Astrocyte (in vitro differentiated cells and primary cell): ENCODE measurements at places on chromosomes 6 and 20. TPM values are rescaled to one million over a fixed set of nuclear protein-coding genes. Genes with fewer than 3 reads are reported as not detected.

GRCh38 chr6:5566718-5567117, 305.4 kb downstream of the FARS2 start:
- H3K4me3 ChIP-seq, result no peak overlapping the region
- no peaks in the 10 kb centered on the region for H3K4me1 ChIP-seq
- no peaks in the 10 kb centered on the region for H3K27me3 ChIP-seq
- no peak overlapping the region for H3K27ac ChIP-seq
- no peaks in the 10 kb centered on the region for H3K36me3 ChIP-seq
- DNase-seq, result no peak

GRCh38 chr6:34560366-34561226, 4.5 kb upstream of the SPDEF start:
- H3K4me1 ChIP-seq, result peaks cover 6% of the 10 kb centered on the region
- peak; percentile 56 for DNase-seq
- no peaks in the 10 kb centered on the region for H3K36me3 ChIP-seq
- no peak overlapping the region for H3K4me3 ChIP-seq

DNA sequence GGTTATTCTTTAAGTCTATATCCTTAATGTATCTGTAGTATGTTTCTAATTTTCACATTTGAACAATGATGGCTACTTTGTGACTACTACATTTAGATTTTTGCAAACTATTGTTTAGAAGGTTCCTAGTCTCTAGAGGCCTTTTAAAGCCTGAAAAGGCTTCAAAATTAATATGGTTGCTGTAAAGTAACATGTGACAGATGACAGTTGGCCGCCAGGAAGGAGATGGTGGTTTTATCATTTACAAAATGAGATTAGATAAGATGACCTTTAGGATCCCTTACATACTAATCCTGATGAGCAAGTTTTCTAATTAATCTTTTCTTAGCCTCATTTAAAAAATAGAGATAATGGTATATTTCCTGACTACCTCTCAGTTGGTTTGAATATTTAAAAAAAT, 18.8 kb downstream of the SCAF8 start:
- H3K36me3 ChIP-seq, result no peaks in the 10 kb centered on the region
- no peaks in the 10 kb centered on the region for H3K4me1 ChIP-seq
- H3K27ac ChIP-seq, result no peak overlapping the region
- H3K4me3 ChIP-seq, result no peak overlapping the region
- DNase-seq, result no peak

DNA sequence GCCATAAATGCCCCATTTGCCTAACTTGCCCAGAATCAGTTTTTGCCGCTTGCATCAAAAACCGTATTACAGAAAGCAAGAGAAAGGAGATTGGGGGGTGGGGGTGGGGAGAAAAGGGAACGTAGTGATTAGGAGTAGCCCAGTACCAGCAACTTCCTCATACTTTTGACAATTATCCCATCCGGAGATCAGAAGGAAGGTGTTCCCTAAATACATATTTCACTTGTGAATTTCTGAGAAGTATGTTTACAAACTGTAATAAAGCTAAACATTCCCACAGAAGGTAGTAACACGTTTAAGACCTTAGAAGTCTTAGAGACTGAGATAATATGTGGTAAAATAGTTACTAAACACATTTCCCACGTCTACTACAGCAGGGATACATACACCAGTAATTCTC, 14.5 kb downstream of the PREP start:
- H3K4me3 ChIP-seq, result no peak overlapping the region
- no peaks in the 10 kb centered on the region for H3K36me3 ChIP-seq
- no peaks in the 10 kb centered on the region for H3K4me1 ChIP-seq
- no peaks in the 10 kb centered on the region for H3K27me3 ChIP-seq

- no peaks in the 10 kb centered on the region for H3K4me1 ChIP-seq
- H3K27me3 ChIP-seq, result no peaks in the 10 kb centered on the region
- H3K4me3 ChIP-seq, result no peak overlapping the region
- no peak overlapping the region for H3K27ac ChIP-seq
These were observed 219.7 kb downstream of the UNC5CL start for GRCh38 chr6:40819182-40819834.

- DNase-seq, result peak; percentile 80
- H3K4me1 ChIP-seq, result no peaks in the 10 kb centered on the region
- no peak overlapping the region for H3K4me3 ChIP-seq
- no peaks in the 10 kb centered on the region for H3K27me3 ChIP-seq
These were observed 1.6 kb downstream of the KIAA0408 start for GRCh38 chr6:127457456-127458064.

DNA sequence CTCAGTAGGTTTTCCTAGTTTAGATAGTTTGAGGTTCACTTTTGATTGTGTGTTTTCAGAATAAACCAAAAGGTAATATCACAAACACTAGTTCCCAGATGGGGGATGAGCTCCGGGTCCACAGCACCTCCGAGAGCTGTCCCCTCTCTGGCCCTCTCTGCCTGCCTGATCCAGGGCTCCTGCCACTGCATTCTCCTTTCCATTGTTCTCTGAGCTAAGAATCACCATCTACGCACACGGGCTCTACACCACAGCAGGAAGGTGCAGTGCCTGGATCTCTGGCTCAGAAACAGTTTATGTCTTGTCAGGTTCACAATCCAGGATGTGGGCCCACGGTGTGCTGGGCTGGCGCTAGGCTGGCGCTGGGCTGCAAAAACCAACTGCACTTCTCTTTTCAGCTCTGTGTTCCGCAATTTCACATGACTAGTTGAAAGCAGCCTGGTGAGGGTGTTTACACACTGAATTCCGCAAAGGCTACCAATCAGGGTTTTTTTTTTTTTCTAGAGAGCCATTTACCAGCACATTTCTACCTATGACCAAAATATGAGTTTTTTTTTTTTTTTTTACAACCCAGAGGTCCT, 167.5 kb downstream of the SOD2 start:
- no peaks in the 10 kb centered on the region for H3K4me1 ChIP-seq
- no peak overlapping the region for H3K4me3 ChIP-seq

Gene GJA10
- not detected in 2 replicates for total RNA-seq

Gene CCNC
- 51.5 and 51.8 TPM in 2 replicates for total RNA-seq

DNA sequence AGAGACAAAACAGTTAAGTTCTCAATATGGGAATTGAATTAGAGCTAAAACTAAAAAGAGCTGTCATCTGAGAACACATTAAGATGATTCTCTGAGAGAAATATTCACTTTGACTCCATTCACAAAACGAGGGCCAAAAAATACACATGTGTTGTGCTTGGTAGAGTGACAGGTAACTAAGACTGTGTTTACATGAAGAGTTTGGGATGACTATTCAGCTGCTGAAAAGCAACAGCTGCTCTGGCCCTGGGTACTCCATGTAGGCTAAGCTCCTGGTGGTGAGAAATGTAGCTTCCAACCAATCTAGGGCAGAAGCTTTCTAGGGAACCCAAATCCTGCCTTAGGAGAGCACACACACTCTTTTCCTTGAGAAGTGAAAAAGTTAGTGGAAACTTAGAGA, 184.5 kb downstream of the COL21A1 start:
- H3K27me3 ChIP-seq, result no peaks in the 10 kb centered on the region
- no peaks in the 10 kb centered on the region for H3K4me1 ChIP-seq
- H3K36me3 ChIP-seq, result no peaks in the 10 kb centered on the region
- H3K27ac ChIP-seq, result no peak overlapping the region
- no peak for DNase-seq

Gene RHAG
- total RNA-seq, result not detected in 2 replicates

Gene SLC17A1
- total RNA-seq, result not detected in 2 replicates

Gene KCNK16
- not detected in 2 replicates for total RNA-seq

DNA sequence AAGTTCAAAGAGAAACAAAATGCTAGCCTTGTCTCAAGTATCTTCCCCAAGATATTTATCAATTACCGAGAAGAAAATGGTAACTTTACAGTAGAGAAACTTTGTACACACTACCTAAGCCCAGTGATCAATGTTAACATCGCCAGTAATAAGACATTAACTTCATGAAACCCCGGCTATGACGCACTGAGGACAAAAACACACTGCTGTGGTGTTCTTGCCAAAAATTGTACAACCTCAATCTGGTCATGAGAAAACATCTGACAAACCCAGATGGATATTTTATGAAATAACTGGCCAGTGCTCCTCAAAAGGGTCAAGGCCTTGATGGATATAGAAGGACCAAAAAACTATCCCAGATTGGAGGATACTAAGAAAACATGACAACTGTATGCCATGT, 85.5 kb upstream of the DTNBP1 start:
- H3K4me1 ChIP-seq, result no peaks in the 10 kb centered on the region
- H3K27ac ChIP-seq, result no peak overlapping the region
- no peak overlapping the region for H3K4me3 ChIP-seq
- H3K27me3 ChIP-seq, result no peaks in the 10 kb centered on the region
- DNase-seq, result no peak

DNA sequence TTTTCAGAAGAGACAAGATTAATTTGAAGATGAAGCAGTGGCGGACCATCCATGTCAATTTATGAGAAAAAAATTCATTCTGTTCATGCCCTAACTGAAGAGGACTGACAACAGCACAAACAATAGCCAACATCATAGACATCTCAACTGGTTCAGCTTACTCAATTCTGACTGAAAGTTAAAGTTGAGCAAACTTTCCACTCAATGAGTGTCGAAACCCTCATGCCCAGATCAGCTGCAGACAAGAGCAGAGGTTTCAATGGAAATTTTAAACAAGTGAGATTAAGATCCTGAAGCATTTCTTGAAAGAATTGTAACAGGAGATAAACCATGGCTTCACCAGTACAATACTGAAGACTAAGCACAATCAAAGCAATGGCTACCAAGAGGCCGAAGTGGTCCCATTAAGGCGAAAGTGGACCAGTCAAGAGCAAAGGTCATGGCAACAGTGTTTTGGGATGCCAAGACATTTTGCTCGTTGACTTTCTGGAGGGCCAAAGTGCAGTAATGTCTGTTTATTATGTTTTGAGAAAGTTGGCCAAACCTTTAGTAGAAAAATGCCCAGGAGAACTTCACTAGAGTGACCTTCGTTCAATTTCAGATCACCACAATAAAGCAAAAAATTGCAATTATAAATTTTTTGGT, 6.1 kb upstream of the SFT2D1 start:
- H3K27me3 ChIP-seq, result no peaks in the 10 kb centered on the region
- no peaks in the 10 kb centered on the region for H3K36me3 ChIP-seq
- no peak for DNase-seq
- H3K4me1 ChIP-seq, result peaks cover 3% of the 10 kb centered on the region

- H3K27ac ChIP-seq, result peak overlapping the region; percentile 32
- H3K4me1 ChIP-seq, result peaks cover 43% of the 10 kb centered on the region
- peak; percentile 73 for DNase-seq
- no peaks in the 10 kb centered on the region for H3K36me3 ChIP-seq
These were observed 284.4 kb downstream of the ESR1 start for GRCh38 chr6:152091851-152092341.

Gene ENPP1
- total RNA-seq, result 7.1 and 8.9 TPM in 2 replicates

GRCh38 chr20:24364482-24364881, 104.9 kb upstream of the SYNDIG1 start:
- no peak overlapping the region for H3K4me3 ChIP-seq
- no peaks in the 10 kb centered on the region for H3K4me1 ChIP-seq
- H3K27ac ChIP-seq, result no peak overlapping the region
- no peak for DNase-seq
- no peaks in the 10 kb centered on the region for H3K36me3 ChIP-seq

DNA sequence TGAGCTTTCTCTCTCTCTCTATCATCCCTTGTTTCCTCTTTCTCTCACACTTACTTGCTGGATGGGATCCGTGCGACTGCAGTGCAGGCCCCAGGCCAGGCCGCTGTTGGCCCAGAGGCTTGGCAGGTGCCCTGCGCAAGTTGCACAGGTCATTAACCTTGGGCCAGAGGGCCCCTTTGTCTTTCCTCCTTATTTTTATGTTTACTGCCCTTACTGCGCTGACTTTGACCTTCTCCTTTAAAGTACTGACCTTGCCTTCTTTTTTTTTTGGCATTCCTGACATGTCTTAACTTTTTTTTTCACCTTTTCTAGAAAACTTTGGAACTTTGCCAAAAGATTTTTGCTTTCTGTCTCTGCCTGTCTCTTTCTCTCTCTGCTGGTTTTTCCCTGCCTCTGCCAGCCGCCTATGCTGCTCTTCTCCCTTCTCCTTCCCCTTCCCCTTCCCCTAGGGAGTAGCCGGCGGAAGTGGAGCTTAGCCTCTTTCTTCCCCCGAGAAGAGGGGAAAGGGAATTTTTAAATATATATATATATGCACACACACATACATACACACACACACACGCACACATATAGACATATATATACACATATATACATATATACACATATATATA, 59.6 kb upstream of the CDH4 start:
- no peak overlapping the region for H3K4me3 ChIP-seq
- H3K4me1 ChIP-seq, result peaks cover 1% of the 10 kb centered on the region
- H3K27ac ChIP-seq, result no peak overlapping the region
- H3K36me3 ChIP-seq, result no peaks in the 10 kb centered on the region
- no peaks in the 10 kb centered on the region for H3K27me3 ChIP-seq

GRCh38 chr6:120671519-120671918, 662.8 kb downstream of the TBC1D32 start:
- H3K4me1 ChIP-seq, result no peaks in the 10 kb centered on the region
- no peak for DNase-seq

DNA sequence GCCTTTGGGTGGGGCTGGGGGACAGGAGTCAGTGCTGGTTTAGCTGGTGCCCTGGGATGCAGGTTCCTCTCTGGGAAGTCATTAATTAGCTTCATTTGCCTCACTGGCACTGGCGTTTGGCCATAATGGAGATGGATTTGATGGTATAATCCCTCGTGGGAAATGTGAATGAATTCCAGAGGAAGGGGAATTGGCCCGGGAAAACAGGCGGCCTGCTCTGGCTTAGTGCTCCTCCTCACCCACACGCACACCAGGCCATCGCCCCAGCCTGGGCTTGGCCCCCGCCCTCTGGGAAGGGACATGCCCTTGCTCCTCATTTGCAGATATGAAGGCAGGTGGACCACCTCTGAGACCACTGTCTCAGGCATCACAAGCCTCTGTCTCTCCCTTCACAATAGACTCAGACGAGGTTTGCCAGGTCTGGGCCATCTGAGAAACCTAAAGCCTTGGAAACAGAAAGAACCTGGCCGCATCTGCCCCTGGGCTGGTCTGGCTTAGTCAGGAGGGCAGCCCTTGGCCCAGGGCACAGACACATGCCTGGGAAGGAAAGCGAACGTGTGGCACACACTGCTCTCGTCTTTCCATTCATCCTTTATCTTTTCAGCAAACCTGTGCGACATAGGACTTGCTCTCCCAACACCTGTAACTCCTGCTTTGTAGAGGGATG, 199.2 kb upstream of the CDH4 start:
- no peaks in the 10 kb centered on the region for H3K27me3 ChIP-seq
- H3K27ac ChIP-seq, result no peak overlapping the region
- H3K4me3 ChIP-seq, result no peak overlapping the region
- no peak for DNase-seq
- no peaks in the 10 kb centered on the region for H3K36me3 ChIP-seq
- H3K4me1 ChIP-seq, result no peaks in the 10 kb centered on the region

Gene PI16
- total RNA-seq, result not detected in 2 replicates

- no peaks in the 10 kb centered on the region for H3K36me3 ChIP-seq
- no peak overlapping the region for H3K27ac ChIP-seq
- H3K4me3 ChIP-seq, result peak overlapping the region; percentile 25
- H3K27me3 ChIP-seq, result peaks cover 3% of the 10 kb centered on the region
- peaks cover 8% of the 10 kb centered on the region for H3K4me1 ChIP-seq
These were observed 95.0 kb upstream of the IFNGR1 start for GRCh38 chr6:137313928-137314855.
